DMS79 (cell line): ENCODE measurements at places on chromosomes 4 and X.

DNA sequence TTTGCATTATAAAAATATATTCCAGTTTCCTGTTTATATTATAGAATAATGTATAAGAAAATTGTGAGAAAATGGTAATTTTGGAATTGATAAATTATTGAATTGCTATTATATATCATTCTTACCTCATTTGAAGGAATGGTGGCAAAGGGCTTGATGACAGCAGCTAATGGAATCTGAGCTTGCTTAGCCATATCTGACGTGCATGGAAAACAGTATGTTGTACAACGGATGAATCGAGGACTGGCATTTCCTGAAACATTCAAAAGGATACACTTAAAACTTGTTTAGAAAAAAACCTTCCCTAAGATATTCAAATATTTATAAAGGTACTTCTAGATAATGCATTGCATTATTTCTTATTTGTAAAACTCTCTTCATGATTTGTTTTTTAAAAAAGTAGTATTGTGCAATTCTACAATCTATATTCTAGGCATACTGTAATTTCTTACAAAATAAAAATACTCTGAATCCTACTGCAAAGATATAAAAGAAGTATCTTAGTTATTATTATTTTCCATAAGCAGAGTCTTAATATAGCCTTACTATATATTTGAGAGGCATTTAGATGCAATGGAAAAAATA, 38.3 kb downstream of the SEC24D start:
- no peak for DNase-seq

DNA sequence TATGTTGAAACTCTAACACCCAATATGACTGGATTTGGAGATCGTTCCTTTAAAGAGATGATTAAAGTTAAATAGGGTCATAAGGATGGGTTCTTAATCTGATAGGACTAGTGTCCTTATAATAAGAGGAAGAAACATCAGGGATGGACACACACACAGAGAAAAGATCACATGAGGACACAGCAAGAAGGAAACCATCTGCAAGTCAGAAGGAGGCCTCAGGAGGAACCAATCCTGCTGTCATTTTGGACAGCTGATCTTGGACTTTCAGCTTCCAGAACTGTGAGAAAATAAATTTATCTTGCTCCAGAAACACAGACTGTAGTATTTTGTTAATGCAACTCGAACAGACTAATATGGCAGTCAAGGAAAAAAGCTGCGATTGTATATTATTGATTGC, 631.5 kb downstream of the PCDH7 start:
- DNase-seq, result no peak

GRCh38 chr4:107518076-107518475, 202.0 kb downstream of the PAPSS1 start:
- no peak for DNase-seq

GRCh38 chr4:140568507-140569306, at the start of gene UCP1:
Gene UCP1 (minus strand): TSS chr4:140568961. CDS start chr4:140568729, 232 bp downstream.
- no peak for DNase-seq

- DNase-seq, result peak; percentile 4
Observed at GRCh38 chr4:73573794-73574528, 46.3 kb downstream of the RASSF6 start.

- DNase-seq, result no peak
Observed at GRCh38 chr4:16411501-16412085, 185.3 kb upstream of the TAPT1 start.

GRCh38 chr4:89283226-89284009, 24.2 kb downstream of the GPRIN3 start:
- no peak for DNase-seq

DNA sequence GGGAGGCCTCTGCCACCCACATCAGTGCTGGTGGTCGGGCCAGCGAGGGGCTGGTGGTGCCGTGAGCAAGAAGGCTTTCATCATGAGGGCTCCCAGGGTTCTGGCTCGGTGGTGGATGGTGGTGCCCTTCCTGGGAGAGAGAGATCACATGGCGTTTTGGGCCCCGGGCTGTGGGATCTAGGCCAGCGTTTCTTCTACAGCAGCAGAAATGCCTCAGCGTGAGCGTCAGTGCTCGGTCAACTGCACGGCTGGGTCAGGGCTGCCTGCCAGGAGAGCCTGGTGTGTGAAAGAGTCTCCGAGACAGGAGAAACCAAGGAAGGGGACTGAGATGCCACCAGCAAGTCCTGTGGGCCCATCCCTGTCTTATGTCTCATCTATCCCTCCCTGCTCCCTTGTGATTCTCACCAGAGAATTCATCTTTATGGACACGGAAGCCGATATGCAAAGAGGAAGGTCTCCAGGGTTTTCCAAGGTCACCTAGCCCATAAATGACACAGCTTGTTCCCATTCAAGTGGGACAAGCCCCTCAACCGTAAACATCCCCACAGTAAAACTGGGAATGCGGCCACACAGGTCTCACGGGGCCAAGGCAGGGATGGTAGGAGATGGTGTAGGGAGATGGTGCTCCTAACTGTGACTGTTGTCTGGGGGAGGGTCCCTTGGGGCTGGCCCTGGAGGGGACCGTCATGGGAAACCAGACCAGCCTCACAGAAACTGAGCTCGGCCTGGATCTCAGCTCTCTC, 99.2 kb downstream of the SORCS2 start:
- DNase-seq, result no peak

- DNase-seq, result no peak
Observed at GRCh38 chr4:80540349-80540748, 204.8 kb downstream of the CFAP299 start.
